ENCODE measurements at places on chromosomes 11 and 22. TPM values are rescaled to one million over a fixed set of nuclear protein-coding genes. Genes with fewer than 3 reads are reported as not detected.

The OR8G5 gene
- not detected for total RNA-seq

The OR52H1 gene
- total RNA-seq, result 4.3 TPM

The PAMR1 gene
- not detected for total RNA-seq

The CRYBA4 gene
- total RNA-seq, result not detected

The POU2F3 gene
- total RNA-seq, result not detected

The TSGA10IP gene
- not detected for total RNA-seq

The OR10AG1 gene
- total RNA-seq, result not detected

The HPX gene
- 1.6 TPM for total RNA-seq

The IL18 gene
- total RNA-seq, result 26.4 TPM

The PNPLA5 gene
- total RNA-seq, result not detected

The H19 gene
- 2.7 TPM for total RNA-seq

The PRR33 gene
- 0.54 TPM for total RNA-seq

The SCGB1A1 gene
- total RNA-seq, result not detected

The GNAZ gene
- total RNA-seq, result 1.1 TPM

The SUSD2 gene
- total RNA-seq, result 0.81 TPM

The UPK2 gene
- not detected for total RNA-seq

The CELSR1 gene
- 1.3 TPM for total RNA-seq

The MAPK8IP1 gene
- 0.54 TPM for total RNA-seq

The LRP4 gene
- 7.5 TPM for total RNA-seq
